ENCODE measurements at places on chromosomes 12 and 14. TPM values are rescaled to one million over a fixed set of nuclear protein-coding genes. Genes with fewer than 3 reads are reported as not detected.

Gene POTEG
- not detected for total RNA-seq

Gene ANG
- total RNA-seq = 2.3 TPM

Gene EPS8
- 195 TPM for total RNA-seq

Gene CCNB1IP1
- total RNA-seq = 60.3 TPM

Gene LIN7A
- total RNA-seq = 3.3 TPM

Gene UBE3B
- total RNA-seq = 63.2 TPM

Gene CCDC175
- not detected for total RNA-seq

Gene RNASE2
- not detected for total RNA-seq

Gene SLC25A21
- 0.89 TPM for total RNA-seq

Gene STYK1
- total RNA-seq = 4.3 TPM

Gene ZNF839
- 12.5 TPM for total RNA-seq

Gene RASSF3
- 16.0 TPM for total RNA-seq

Gene RAD9B
- total RNA-seq = 0.52 TPM

Gene AKAP6
- 2.4 TPM for total RNA-seq

Gene KCNC2
- under 0.01 TPM for total RNA-seq

Gene RASAL1
- total RNA-seq = 16.3 TPM

Gene ESRRB
- total RNA-seq = not detected

Gene KRT73
- total RNA-seq = not detected

Gene CPSF2
- 59.7 TPM for total RNA-seq

Gene GUCY2C
- total RNA-seq = not detected

Gene KIF26A
- total RNA-seq = under 0.01 TPM

Gene SLC38A4
- total RNA-seq = under 0.01 TPM

Gene DAD1
- total RNA-seq = 366 TPM

Gene RFX4
- not detected for total RNA-seq

Gene BDKRB2
- total RNA-seq = 3.6 TPM

Gene CD163L1
- 0.10 TPM for total RNA-seq

Gene CHMP4A
- 65.1 TPM for total RNA-seq

Gene CISTR
- not detected for total RNA-seq

Gene SAMD15
- total RNA-seq = 2.3 TPM

Gene FIGNL2
- 5.5 TPM for total RNA-seq

Gene KRT75
- not detected for total RNA-seq

Gene PMEL
- total RNA-seq = 1.6 TPM

Gene DAO
- total RNA-seq = not detected

Gene ATP2A2
- total RNA-seq = 77.1 TPM

Gene SENP1
- total RNA-seq = 9.9 TPM

Gene RPGRIP1
- total RNA-seq = 0.05 TPM

Gene ITGB7
- 2.8 TPM for total RNA-seq

Gene TPPP2
- not detected for total RNA-seq

Gene BEGAIN
- 1.0 TPM for total RNA-seq

Gene ABCC9
- total RNA-seq = 1.7 TPM

Gene B4GALNT1
- total RNA-seq = 1.4 TPM
